ENCODE measurements at places on chromosomes 13 and 19. TPM values are rescaled to one million over a fixed set of nuclear protein-coding genes. Genes with fewer than 3 reads are reported as not detected.

The SPTBN4 gene
- 0.41 TPM for total RNA-seq

The TMEM190 gene
- 0.87 TPM for total RNA-seq

The LGALS13 gene
- not detected for total RNA-seq

The CLC gene
- not detected for total RNA-seq

The GADD45GIP1 gene
- total RNA-seq: 50.5 TPM

The ANKLE1 gene
- total RNA-seq: 0.46 TPM

The MISP3 gene
- 3.6 TPM for total RNA-seq

The RGS9BP gene
- total RNA-seq: 0.35 TPM

The PDX1 gene
- 0.11 TPM for total RNA-seq

The EBI3 gene
- 5.0 TPM for total RNA-seq

The CBARP gene
- total RNA-seq: 3.9 TPM

The SLC6A16 gene
- total RNA-seq: 0.95 TPM

The S1PR4 gene
- total RNA-seq: 0.12 TPM

The ZNF98 gene
- total RNA-seq: not detected

The ZIC2 gene
- 5.4 TPM for total RNA-seq

The SULT2B1 gene
- 17.2 TPM for total RNA-seq

The PSG2 gene
- total RNA-seq: not detected

The PCSK4 gene
- 0.38 TPM for total RNA-seq

The FRY gene
- 0.11 TPM for total RNA-seq

The ATXN8OS gene
- not detected for total RNA-seq
